Activated CD4-positive, alpha-beta T cell treated with anti-CD3 and anti-CD28 coated beads, Interleukin-2, amount 10 ng/mL, durations not matched to agents 7 days and 5 days (primary cell): ENCODE measurements at places on chromosomes 5 and 9.

DNA sequence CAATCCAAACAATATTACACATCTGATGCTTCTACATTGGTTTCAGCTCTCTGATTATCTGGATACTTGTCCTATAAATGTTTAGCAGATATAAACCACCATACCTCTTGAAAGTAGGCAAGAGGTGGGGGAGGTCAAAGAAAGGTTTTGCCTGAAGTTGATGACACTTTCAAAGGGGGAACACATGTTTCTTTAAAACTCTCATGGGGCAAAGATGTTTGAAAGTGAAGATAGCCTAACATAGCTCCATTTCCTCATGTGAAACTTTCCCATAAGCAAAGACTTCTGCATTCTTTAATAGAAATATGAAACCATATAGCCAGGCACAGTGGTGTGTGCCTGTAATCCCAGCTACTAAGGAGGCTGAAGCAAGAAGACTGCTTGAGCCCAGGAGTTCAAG is 62.1 kb downstream of the CETN3 start:
- DNase-seq, result no peak

- DNase-seq, result no peak
Measured at GRCh38 chr9:109253637-109254284, 67.1 kb downstream of the EPB41L4B start.

GRCh38 chr5:72394688-72395087 is 74.5 kb downstream of the PTCD2 start:
- no peak for DNase-seq

- no peak for DNase-seq
Measured at GRCh38 chr5:168106008-168106761, 185.3 kb upstream of the WWC1 start.

DNA sequence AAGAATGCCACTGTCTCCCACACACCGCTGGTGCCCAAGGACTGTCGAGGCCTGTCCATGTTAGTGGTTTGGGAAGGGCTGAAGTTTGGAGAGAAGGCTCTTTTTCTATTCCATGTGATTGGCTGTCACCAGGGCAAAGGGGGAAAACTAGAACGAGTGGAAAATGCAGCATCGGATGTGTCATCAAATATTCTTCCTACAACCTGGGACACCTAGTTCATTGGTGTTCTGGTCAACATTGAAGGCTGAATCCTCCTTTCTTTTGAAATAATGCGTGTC is 53.2 kb downstream of the PIK3R1 start:
- no peak for DNase-seq

- no peak for DNase-seq
Measured at GRCh38 chr9:127292415-127292814, 27.8 kb downstream of the GARNL3 start.

- no peak for DNase-seq
Measured at GRCh38 chr5:98793223-98793622, 19.8 kb downstream of the RGMB start.

DNA sequence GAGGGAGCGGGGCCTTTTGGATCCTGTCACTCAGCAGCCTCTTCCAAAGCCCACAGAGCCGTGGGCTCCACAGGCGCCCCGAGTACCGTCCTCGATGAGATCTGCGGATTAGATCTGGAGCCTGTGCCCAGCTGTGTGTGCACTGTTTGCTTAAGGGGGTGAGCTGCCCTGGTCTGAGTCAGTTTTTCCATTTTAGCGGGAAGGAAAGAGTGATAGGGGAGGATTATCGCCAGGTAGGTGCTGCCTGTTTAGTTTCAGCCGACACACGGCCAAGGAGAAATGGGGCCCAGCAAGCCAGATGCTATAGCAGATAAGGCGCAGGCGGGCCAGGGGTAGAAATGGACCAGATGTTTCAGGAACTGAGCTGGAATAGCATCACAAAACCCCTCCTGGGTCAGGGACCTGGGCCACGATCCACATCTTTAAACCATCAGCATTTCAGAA is 18.1 kb downstream of the COL5A1 start:
- no peak for DNase-seq

- no peak for DNase-seq
Measured at GRCh38 chr9:23545728-23546127, 280.3 kb downstream of the ELAVL2 start.

- DNase-seq, result no peak
Measured at GRCh38 chr5:169287529-169287928, 13.4 kb downstream of the SLIT3 start.

- DNase-seq, result no peak
Measured at GRCh38 chr9:130382636-130383349, 62.0 kb upstream of the ASS1 start.

- no peak for DNase-seq
Measured at GRCh38 chr5:179138568-179138925, 78.4 kb downstream of the ZNF354C start.

DNA sequence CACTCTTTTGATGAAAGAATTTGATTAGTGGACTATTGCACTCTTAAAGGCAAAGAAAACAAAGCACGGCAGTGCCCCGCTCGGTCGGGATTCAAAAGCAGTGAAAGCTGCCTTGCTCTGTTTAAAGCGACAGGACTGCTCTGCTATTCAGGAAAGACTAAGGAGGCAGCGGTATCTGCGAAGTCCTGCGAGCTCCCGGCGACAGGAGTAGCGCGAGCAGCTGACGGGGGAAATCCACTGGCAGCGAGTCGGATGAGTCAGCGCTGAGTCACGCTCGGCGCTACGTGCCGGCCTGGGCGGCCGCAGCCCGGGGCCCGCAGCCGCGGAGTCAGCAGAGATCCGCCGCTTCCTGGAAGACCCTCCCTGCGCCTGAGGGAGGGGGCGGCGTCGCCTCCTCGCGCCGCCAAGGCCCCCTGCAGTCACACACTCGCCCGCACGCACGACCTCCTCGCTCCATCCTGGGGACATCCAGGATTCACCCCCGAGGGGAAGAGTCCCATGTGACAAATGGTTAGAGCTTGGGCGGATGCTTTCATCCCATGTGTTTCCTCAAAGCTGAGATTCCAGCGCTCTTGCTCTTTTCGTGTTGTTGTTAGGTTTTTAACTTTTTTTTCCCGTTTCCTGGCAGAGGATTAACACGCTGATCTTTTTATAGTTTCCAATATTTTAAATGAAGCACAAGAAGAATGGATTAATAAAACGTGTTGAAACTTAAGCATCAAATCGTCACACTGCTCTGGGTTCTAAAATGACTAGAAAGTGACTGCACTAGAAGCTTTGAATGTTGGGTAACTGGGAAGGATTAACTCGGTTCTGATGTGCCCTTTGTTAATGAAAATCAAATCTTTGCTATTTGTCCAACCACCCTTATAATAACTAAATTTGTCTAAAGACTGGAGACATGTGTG is 102.5 kb downstream of the ARRDC3 start:
- DNase-seq, result peak; percentile 75

DNA sequence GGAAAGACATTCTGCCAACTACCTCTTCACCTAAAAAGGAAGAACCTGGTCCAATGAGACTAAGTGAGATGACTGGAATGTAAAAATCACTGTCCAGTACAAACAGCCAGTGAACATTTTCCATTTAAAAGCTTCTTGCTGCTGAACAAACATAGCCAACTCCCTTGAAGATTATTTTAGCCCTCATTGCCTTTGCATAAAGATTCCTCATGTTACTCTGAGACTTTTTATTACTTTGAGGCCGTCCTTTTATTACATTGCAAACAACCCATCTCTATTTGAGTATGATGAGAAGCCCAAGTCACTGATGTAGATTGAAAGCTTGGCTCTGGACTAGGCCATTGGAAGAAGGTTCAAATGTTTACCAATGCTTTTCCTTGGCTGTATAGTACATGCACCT is 649.8 kb downstream of the CETN3 start:
- no peak for DNase-seq

- no peak for DNase-seq
Measured at GRCh38 chr5:147685993-147686392, 96.5 kb downstream of the JAKMIP2 start.

DNA sequence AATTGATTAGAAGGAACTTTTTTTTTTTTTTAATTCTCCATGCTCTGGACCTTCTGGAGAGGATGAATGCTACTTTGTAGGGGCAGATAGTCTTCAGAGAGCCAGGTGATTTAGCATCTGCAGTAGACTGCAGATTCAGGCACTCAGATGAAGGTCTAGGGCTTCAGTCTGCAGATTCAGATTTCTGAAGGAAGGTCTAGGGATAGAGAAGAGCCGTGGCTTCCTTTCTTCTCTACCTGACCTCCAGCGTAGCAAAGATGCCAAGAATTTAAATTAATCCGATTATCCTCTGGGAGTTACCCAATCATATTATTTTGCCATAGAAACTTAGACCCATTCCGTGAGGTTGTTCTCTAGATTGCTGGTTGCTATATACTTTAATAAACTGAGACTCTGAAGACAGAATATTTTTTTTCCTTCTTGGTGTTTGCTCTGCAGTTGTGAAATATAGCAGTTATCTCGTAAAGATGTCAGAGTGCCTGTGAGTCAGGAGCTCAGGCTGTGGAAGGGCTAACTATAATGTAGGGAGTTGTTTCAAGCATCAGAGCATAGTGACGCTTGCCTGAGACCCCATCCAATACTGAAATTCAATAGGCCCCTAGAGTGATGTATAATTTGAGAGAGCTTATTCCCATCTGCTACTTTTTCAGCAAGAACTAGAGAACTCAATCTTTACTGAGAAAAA is 132.7 kb upstream of the SLC12A2 start:
- no peak for DNase-seq
